GM23248 (cell line): ENCODE measurements at places on chromosomes 12 and 14. TPM values are rescaled to one million over a fixed set of nuclear protein-coding genes. Genes with fewer than 3 reads are reported as not detected.

DNA sequence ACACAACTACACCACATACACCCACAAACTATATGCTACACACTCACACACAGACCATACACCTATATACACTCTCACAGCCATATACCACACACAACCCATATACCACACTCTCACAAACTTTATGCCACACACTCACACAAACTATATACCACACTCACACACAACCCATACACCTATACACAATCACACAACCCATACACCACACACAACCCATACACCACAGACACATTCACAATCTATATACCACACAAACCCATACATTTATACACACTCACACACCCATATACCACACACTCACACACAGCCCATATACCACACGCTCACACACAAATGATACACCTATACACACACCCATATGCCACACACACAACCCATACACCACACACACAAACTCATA is 163.3 kb downstream of the TMEM121 start:
- DNase-seq: no peak

DNA sequence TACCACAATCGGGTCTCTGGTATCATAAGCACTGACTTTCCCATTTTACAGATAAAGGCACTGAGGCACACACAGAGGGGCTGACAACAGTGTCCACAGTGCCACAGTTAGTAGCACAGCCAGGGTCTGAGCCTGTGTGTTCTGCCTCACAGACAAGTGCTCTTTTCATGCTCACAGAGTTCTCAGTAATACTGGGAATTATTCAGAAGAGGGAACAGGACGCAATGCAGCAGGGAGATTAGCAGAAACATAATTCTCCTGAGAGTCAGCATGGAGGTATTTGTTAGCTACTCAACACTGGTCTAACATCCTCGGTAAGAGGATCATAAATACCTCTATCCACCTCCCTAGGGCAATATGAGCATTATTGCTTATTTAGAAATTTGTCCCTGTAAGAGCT is 219.3 kb upstream of the EEA1 start:
- DNase-seq: no peak

GRCh38 chr14:102588821-102589220 is 3.6 kb upstream of the RCOR1 start:
- DNase-seq: no peak

- no peak for DNase-seq
Measured at GRCh38 chr12:58302487-58303011, 361.2 kb downstream of the ATP23 start.

DNA sequence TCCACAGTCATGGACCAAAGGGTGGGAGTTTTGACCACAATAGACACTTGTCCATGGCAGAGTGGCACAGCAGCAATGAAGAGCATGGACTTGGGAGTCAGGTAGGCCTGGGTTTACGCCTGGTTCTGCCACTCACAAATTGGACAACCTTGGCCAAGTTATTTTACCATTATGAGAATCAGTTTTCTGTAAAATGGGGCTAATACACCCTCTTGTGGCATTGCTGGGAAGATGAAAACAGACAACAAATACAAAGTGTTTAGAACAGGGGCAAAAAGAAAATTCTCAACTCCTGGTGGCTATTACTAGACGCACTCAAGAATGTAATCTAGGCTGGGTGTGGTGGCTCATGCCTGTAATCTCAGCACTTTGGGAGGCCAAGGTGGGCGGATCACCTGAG is 2.6 kb downstream of the C12orf43 start:
- DNase-seq: no peak

Gene PPP1R36
- 1.8 and 2.0 TPM in 2 replicates for polyA plus RNA-seq
